T follicular helper cell (primary cell): ENCODE measurements at places on chromosomes 6 and 20.

GRCh38 chr6:108732091-108732870, 115.9 kb upstream of the ARMC2 start:
- no peak for DNase-seq

- DNase-seq = peak; percentile 42
Observed at GRCh38 chr6:149065658-149066556, 251.6 kb upstream of the TAB2 start.

- no peak for DNase-seq
Observed at GRCh38 chr6:57432157-57432556, 114.7 kb downstream of the PRIM2 start.

GRCh38 chr6:37308069-37308815, 45.5 kb upstream of the RNF8 start:
- DNase-seq = no peak

DNA sequence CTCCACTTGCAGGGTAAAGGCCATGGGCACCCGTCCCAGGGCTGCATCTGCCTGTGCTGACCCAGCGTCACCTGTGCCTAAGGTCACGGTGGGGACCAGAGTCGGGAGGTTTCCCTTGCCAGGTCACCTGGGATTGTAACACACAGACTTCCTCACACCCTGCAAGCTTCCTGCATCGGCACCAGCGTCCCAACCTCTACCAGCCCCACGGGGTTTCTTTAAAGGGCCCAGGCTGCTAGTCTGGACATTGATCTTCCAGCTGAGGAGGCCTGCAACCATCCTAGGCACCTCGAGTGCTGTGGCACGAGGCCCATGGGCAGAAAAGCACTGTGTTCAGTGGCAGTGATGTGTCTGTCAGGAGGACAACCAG, 12.6 kb downstream of the ACSS1 start:
- no peak for DNase-seq

- no peak for DNase-seq
Observed at GRCh38 chr20:15155848-15156401, 818.5 kb upstream of the FLRT3 start.

DNA sequence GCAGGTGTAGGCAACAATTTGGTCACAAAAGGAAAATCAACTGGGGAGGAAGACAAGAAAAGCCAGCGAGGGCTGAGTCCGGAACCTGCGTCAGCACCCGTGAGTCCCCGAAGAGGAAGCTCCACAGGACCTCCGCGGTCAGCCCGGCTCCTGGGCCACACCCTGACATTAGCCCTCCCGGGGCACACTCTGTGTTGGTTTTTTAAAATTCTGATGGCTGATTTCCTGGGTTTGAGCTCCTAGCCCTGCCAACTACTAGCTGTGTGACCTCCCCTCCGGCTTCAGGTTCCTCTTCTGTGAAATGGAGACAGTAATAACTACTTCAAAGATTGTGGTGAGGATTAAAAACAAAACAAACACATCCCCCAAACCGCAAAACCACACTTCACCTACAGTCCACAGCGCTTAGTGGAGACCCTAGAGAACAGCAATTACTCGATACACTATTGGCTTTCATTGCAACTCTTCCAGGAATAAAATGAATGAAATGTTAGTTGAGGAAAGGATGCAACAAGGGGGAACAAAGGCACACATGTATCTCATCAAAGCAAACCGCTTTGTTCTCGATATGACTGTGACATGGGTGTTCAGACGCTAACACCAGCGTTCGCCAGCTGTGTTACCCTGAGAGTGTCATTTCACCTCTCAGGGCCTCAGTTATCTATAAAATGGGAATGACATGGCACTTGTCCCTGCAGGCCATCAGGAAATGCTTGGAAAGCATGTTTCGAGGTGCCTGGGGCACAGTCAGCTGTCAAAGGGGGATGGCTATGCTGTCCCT, 985 bp downstream of the ZBP1 start:
- peak; percentile 36 for DNase-seq

GRCh38 chr6:137806914-137807682, 60.0 kb upstream of the TNFAIP3 start:
- no peak for DNase-seq

GRCh38 chr20:48214601-48215000, 429.3 kb upstream of the SULF2 start:
- no peak for DNase-seq

DNA sequence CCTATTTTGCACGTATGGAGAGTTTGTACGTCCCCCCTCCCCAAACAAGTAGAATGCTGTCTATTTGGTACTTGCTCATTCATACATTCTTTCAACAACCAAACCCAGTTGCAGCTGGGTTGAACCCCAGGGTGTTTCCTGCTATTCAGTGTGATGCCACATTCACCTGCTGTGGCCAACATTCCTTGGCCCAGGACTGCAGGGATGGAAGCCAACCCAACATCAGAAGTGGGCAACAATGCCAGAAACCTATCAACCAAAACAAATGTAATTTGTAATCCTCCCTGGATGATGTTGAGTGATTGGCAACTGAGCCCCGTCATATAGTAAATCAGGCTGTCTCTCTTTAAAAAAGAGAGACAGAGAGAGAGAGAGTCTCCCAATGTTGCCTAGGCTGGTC, 8.9 kb downstream of the NT5E start:
- no peak for DNase-seq

DNA sequence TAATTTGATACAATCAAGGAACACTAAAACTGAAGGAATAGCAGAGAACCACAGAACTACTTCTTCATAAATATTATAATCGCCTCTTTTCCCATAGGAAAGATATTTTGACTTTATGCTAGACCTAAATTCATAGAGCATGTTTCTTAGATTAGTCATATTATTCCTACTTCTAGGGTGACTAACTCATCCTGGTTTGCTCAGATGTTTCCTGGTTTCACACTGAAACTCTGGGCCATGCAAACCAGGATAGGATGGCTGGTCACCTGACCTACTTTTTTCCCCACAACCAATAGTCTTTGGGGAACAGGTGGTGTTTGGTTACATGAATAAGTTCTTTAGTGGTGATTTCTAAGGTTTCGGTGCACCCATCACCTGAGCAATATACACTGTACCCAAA, 42.8 kb downstream of the MMS22L start:
- DNase-seq = no peak

GRCh38 chr6:139699335-139699734, 324.9 kb upstream of the CITED2 start:
- no peak for DNase-seq

DNA sequence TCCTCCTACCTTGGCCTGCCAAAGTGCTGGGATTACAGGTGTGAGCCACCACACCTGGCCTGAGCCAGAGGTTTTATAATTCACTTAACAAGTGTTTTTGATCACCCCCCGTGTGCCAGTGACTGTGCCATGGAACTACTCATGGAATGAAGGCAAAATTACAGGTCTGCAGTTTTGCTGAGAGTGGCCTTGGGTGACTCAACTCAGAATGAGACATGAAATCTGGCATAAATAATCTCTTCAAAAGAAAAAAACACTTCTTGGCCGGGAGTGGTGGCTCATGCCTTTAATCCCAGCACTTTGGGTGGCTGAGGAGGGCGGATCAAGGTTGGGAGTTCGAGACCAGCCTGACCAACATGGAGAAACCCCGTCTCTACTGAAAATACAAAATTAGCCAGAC, 166.9 kb upstream of the SALL4 start:
- DNase-seq = no peak

GRCh38 chr6:87723170-87724078, 21.4 kb upstream of the AKIRIN2 start:
- no peak for DNase-seq

DNA sequence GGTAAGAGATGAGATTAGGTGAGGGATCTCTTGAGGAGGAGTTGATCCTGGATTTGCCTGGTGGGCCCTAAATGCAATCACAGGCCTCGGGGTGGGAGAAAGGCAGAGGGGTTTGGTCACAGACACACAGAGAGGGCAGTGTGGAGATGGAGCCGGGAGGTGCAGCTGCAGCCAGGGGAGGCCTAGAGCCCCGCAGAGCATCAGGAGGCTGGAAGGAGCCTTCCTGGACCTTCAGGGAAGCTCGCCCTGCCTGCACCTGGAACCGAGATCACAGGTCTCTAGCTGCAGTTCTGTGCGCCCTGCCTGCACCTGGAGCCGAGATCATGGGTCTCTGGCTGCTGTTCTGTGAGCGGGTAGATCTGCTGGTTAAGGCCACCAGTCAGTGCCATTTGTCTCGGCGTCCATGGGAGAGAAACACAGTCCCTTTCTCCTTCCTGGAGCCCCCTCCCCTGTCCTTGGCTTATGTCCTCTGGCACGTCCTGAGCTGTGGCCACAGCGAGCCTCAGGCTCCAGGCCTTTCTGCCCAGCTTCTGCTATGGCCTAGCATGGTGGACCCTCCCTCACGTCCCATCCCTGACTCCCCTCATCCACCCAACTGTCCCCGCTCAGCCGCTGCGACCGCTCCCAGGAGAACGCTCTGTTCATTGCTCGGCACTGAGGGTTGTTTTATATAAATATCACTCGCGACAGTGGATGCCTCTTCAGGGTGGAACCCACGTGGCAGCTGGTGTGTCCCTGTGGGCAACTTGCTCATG, 112.0 kb downstream of the DACT2 start:
- no peak for DNase-seq

DNA sequence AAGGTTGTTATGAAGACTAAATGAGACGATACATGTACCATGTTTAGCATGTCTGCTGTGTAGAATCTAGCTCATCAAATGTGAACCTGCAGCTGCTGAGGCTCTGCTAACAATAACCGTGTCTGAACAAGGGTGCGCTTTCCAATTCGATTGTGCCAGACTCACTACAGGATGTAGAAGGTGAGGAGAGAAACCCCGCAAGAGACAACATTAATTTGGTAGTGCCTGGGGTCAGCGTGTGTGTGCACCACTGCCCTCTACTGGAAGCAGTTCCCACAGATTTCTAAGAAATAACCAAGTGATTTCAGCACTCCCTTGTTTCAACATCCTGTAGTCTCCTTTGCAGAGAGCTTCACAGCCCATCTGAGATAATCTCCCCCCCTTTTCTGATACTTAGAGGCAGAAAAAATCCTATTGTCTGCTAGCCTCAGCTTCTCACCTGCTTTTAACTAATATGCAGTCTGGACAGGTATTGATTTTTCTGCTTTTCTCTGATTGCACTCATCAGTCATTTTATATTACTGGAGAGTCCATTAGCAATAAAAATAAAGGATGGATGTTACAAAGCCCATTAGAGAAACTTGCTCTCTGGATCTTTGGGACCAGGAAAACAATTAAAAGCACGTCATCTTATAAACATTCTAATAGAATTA, 96.7 kb upstream of the BACH2 start:
- DNase-seq = peak; percentile 44

DNA sequence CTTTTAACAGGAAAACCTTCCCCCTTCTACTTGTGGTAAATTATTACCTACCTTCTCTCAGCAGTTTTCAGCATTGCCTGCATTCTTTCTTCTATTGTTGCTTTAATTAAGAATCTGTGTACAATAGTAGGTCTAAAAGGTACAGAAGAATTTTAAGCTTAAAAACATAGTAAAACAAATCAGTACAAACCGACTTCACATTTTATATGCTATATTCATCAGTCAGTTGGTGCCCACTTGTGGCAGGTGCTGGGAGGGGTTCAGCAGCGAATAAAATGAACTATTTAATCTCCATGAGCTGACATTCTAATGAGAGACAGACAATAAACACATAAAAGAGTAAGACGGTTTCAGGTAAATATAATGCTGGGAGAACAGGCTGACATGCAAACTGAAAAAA, 73.4 kb upstream of the FBXO30 start:
- peak; percentile 2 for DNase-seq

GRCh38 chr6:40438246-40438887, 148.8 kb downstream of the LRFN2 start:
- DNase-seq = no peak

- DNase-seq = no peak
Observed at GRCh38 chr6:121086876-121087275, 247.4 kb downstream of the TBC1D32 start.

- no peak for DNase-seq
Observed at GRCh38 chr6:133955582-133956415, 2.8 kb downstream of the TBPL1 start.

DNA sequence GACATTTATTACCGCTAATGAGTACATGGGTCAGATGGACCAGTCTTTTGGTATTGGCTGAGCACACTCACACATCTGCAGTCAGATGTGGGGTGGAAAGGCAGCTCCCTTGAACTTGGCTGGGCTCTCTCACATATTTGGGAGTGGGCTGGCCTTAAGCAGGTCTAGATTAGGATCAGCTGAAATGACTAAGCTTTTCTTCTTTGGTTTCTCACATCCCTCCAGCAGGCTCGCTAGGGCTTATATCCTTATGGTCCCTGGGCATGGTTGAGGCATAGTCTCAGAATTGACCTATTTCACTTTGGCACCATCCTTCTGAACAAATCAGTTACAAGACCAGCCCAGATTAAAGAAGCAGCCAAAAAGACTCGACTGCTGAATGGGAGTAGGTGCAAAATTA, 14.4 kb upstream of the PLCB1 start:
- no peak for DNase-seq

DNA sequence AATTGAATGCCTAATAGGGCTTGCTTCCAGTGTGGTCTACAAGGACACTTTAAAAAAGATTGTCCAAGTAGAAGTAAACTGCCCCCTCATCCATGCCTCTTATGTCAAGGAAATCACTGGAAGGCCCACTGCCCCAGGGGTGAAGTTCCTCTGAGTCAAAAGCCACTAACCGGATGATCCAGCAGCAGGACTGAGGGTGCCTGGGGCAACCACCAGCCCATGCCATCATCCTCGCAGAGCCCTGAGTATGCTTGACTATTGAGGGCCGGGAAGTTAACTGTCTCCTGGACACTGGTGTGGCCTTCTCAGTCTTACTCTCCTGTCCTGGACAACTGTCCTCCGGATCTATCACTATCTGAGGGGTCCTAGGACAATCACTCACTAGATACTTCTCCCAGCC, 411.5 kb downstream of the TENT5A start:
- no peak for DNase-seq

DNA sequence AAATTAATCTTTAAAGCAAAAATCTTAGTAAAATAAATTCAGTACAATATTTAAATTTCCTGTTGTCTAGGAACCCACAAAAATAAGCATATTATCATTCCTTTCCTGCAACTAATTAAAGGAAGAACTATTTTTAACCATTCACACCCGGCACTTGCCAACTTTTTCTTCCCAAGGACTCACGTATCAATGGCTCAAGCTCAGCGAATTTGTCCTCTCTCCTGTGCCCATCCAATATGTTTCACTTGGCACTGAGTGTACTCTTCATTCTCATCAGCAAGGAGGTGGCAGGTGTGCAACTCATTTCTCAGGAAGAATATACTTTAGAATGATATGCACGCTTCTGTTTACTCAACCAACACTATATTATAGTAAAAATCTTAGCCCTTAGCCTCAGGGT, 419.4 kb downstream of the C6orf118 start:
- DNase-seq = no peak

DNA sequence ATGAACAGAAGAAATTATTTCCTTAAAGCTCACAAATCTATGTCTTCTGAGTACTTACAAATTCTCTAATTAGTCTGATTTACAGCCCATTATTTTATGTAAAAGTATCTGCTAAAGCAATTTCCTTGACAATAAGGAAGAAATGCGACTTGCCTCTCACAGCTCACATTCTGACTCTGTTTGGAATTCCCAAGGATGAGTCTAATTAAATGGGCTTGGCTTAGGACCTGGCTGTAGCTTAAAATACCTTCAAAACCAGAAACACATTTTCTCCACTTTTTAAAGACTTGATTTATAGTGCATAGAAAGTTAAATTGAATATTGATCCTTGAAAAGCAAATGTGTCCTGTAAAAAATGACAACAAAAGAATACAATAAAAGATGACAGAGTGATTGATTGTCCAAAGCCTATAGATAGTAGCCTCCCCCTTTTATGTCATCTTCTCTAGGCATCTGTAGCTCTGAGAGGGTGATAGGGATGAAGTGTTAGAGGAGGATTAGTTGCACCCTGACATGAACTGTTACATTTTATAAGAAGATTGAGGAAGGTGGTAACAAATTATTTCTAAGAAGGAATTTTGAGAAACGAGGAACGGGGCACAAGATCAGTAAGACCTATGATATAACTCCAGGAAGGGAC, 118.9 kb downstream of the MACROD2 start:
- DNase-seq = no peak
